ENCODE measurements at places on chromosomes 6 and 20.
A peak's percentile ranks its signal among the peaks of the same experiment; 100 is the strongest.

DNA sequence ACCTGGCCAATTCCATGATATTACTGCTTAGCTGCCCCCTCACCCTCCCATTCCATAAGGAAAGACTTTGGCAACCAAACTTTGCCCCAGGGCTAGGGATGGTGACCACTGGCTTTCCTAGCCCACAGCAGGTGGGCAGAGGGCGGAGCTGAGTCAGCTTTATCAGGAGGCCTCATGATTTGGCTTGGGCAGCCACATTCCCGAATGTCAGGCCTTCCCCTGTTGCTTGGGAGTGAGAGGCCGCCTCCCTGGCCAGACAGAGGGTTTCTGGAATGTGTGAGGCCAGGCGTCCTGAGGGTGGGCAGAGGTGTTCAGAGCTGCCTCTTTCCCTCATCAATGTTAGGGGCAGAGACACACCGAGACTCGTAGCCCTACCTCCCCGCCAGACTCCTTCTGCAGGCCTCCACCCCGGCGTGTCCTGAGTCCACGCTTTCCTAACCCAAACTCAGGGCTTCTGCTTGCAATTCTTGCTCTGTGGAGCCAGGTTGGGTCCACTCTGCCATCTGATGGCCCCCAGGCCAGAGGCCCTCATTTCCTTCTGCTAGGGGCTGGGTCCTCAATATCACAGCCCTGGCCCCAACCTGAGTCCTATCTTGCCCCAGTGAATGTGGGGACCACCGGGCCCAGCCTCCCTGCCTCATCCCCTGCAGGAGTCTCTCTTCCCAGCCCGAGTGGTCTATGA, 19.3 kb downstream of the UQCC2 start:
- DNase-seq: no peak

GRCh38 chr20:57732226-57732625, 22.4 kb upstream of the PMEPA1 start:
- no peak for DNase-seq

DNA sequence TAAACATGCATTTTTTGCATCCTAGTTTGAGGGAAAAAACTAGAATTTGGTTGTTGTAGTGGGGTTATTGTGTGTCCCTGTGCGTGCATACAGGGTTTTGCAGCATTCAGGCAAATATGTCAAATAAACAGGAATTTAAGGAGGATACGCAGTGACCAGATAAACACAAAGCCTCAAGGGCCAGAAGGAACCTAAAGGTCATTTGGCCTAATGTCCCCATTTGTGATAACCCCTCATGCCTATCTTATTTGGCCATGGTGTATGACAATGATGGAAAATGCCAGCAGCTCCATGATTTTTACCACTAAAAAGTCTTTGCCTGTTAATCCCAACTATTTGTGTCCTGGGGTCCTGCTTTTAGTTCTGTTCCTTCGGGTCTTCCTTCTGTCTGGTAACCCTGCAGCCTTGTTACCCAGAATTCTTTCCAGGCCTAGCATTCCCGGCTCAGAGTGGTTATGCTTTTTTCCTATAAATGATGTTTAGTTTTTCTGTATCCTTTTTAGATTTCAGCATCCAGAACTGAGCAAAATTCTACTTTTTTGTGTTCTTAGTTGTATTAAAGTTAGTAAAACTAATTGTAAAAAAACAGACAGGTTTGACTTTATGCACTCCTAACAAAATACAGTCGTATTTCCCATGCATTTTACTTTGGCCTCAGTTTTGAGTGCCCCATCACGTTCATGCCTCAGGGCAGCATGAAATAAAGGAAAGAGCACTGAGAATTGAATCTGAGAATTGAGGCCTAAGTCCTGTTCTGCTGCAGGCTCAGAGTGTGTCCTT, 4.4 kb downstream of the STX16 start:
- DNase-seq: no peak

DNA sequence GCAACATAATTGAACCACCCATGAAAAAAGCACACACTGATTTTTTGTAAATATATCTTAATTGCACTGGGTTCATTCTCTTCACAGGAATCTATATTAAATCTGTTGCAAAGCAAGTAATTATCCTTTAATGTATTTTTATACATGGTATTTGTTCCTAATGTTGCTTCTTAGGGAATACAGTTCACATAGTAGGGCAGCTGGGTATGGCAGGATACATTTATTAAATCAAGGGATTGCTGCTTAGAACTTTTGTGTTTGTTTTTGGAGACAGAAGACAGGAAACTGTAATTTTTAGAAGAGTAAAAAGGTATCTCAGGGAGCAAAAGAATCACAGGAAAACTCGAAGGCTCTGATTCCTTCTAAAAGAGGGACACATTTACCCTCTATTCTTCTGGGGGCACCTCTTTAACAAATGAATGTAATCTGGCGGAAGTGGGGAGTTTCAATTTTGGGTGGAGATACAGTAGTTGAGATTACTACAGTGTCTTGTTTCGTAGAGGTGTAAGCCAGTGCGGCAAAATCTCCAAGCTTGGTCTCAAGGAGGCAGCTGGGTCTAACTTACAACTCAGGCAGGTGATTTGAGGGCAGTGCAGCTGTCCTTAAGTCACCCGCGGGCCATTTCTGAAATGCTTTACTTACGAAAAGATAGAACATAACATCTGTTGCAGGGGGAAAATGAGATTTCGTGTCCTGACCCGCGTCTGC, 812 bp upstream of the SMIM13 start:
- DNase-seq: no peak

GRCh38 chr6:161228921-161229591, 44.8 kb downstream of the AGPAT4 start:
- DNase-seq: peak; percentile 16

GRCh38 chr6:54308986-54309315, 710 bp downstream of the TINAG start:
- DNase-seq: no peak

Measured in CD4-positive, CD25-positive, alpha-beta regulatory T cell (primary cell).